ENCODE measurements at places on chromosomes 7 and 10.

- no peak for DNase-seq
Observed at GRCh38 chr7:155588468-155588998, 42.2 kb upstream of the CNPY1 start.

GRCh38 chr10:91000470-91000869, 79.6 kb upstream of the ANKRD1 start:
- DNase-seq = no peak

DNA sequence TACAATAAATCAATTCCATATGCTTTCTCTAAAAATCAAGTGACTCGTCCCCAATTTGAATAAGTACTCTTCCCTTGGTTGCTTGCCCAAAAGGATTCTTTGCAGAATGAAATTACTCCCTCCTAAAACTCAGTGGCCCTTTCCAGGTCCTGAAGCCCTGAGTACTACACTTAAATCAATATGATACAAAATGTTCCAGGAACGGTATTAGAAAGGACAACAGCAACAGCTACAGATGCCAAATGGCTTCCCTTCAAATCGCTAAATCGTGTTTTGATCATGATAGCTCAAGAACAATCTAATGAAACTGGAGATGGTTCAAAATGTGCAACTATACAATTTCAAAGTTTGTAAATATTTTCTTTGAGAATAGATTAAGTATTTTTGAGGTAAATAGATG, 59.4 kb downstream of the TPK1 start:
- DNase-seq = no peak

DNA sequence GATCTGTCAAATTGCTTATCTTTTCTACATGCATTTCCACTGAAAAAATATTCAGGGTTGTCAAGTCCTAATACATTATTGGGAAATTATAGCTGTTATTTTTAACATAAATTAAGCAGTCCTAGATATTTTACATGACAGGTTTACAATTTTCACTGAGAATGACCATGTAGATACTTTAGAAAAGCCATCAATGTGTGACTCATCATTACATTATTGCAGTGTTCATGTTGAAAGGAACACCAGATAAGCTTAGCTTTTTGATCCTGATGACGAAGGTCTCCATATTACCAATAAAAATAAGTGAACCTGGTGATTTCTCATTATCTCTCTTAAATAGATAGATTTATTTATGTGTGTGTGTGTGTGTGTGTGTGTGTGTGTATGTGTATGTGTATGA, 529.5 kb upstream of the PCDH15 start:
- no peak for DNase-seq

DNA sequence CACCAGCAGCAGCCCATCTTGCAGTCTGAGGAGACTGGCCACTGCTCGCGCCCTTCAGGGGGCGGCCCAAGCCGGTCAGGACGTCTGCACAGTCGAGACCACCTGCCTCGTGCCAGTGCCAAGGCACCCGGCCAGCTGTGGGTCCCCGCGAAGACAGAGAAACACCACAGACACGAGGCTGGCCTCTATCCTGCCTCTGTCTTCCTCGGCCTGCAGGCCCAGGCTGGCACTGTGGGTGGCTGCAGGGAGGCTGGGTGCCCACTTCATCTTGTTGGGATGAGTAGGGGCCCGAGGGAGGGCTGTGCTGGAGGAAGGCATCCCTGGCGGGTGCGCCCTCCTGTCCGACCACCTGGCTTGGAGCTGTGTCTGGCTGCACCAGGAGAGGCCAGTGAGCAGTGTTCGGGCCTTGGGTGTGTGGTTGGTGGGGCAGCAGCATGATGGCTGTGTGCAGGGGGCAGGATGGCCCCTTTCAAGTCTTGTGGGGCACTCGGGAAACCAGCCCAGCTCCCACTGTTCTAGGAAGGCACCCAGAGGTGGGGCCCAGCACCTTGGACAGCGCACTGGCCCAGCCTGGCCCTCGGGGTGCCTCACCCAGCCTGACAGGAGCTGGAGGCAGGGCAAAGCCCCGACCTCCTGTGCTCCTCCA, 7.3 kb downstream of the DPYSL4 start:
- DNase-seq = no peak
